ENCODE measurements at places on chromosomes 3 and 15.

DNA sequence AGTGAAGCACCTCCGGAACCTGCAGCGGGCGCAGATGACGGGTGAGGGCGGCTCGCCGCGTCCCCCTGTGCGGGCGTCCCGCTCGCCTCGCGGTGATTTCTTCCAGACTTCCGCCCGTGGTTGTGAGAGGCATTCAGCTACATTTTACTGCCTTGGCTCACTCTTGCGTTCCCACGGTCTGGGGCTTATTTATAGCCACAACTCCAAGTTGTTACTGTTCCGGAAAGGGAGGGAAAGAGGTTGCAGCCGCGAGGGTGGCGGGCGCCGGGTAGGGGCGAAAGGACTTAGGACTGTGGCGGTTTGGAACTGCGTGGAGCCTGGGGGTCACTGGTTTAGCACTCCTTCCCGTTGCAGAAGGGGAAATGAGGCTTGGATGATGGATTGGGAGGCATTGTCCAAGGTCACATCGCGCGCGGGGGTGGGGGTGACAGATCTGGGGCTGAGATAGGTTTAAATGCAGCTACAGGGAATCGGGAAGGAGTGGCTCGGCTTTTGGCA is 1.1 kb downstream of the HES1 start:
- DNase-seq = peak; percentile 61

DNA sequence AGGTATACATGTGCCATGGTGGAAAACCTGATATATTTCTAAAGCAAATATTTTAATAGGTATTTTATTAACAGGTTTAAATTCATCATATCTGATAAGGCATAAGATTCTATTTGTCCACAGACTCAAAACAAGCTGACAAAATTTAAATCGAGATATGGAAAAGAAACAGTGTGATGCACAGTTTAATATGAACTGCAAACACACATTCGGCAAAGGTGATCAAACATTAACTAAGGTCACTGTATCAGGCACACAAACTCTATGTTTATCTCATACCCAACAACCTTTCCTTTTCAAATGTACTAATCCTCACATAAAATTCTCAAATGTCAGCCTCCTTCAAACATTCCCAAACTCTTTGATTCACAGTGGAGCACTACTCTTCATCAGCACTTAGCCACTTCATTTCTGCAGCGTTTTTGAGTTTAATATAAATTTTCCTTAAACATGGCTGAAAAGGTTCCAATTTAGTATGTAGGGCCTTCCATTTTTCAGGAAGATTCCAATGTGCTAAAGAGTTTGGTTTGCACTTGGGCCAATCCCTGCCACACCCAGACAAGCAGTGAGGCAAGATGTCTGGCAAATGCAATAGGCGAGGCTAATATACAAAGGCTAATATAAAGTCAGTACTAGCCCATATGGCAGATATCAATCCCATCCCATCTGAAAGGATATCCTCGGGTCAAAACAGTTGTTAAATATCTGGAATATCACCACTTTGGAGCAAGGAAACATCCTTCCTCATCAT is 84.6 kb downstream of the GBE1 start:
- no peak for DNase-seq

GRCh38 chr15:62895905-62896316 is 146.6 kb upstream of the TPM1 start:
- no peak for DNase-seq

GRCh38 chr15:51888593-51889195 is 59.2 kb downstream of the TMOD3 start:
- DNase-seq = no peak

DNA sequence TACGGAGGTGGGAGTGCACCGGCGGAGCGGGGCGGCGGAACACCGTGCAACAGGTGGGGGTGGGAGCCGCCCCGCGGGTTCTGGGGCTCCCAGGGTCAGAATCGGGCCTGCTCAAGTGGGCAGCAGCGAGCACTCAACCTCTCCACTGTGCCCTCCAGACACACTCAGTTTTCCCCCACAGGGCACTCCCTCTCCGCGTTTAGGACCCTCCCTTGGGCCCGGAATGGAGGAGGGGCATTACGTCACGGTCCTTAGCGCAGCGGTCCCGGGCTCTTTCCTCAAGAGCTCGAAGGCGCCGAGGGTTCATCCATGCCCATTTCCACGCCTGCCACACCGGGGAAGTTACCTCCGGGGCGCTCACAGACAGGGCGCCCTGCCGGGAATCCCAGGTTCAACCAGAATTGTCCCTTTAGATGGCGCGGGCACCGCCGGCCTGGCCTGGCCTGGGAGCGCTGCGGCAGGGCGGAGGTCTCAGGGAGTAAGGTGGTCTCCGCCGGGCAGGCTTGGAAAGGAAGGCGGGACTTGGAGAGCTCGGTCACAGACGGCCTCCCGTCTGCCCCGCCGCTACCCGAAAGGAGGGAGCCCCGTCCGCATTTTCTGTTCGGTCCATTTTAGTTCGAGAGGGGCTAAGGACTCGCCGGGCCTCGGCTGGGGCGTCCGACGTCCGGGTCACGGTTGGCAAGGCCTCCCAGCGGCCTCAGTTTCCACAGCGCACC is 5.1 kb downstream of the RNU6-1 start:
- no peak for DNase-seq

GRCh38 chr3:125191730-125192129 is 20.8 kb downstream of the SLC12A8 start:
- DNase-seq = no peak

GRCh38 chr15:57551715-57552677 is 39.7 kb upstream of the MYZAP start:
- DNase-seq = no peak

DNA sequence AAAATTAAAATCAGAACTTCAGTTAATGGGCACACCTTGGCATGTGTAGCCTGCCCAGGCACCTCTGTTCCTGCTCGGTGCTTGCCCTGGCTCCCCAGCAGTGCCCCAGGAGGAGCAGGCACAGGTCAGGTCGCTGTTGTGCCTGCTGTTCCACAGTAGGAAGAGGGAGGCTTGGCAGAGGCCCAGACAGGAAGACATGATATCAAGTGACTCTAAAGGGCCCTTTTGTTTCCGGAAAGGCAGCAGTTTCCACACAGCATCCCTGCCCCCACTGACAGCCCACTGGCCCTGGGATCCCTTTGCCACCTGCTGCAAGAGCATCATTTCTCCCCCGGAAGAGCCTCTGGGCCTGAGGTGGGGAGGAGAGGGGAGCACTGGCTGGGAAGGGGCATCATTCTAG is 40.5 kb upstream of the HES1 start:
- peak; percentile 50 for DNase-seq

DNA sequence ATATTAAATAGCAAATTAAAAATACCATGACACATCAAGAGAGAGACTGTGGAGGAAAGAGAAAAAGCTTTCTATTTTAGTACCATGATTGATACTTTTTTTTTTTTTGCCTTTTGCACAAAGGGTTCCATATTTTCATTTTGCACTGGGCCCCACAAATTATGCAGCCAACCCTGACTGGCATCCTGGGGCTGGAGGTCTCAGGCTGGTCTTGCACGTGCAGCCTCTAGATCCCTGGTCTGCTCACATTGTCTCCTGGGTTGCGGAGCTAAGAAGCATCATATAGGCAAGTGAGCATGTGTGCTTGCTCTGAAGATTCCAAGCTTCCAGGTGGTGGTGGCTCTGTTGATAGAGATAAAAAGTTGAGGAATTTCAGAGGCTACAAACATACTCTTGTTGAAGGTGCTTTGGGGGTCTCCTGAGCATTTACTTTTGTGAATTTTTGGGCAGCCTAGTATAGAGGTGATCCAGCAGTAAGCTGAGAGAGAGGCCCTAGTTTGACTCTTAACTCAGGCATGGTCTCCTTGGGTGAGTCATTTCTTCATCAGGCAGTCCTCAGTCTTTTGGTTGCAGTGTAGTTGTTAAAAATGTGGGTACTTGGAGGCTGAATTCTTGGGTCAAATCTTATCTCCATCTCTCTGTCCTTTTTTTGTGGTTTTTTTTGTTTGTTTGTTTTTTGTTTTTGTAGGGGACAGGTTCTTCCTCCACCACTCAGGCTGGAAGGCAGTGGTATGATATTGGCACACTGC is 31.3 kb downstream of the SMAD3 start:
- no peak for DNase-seq

DNA sequence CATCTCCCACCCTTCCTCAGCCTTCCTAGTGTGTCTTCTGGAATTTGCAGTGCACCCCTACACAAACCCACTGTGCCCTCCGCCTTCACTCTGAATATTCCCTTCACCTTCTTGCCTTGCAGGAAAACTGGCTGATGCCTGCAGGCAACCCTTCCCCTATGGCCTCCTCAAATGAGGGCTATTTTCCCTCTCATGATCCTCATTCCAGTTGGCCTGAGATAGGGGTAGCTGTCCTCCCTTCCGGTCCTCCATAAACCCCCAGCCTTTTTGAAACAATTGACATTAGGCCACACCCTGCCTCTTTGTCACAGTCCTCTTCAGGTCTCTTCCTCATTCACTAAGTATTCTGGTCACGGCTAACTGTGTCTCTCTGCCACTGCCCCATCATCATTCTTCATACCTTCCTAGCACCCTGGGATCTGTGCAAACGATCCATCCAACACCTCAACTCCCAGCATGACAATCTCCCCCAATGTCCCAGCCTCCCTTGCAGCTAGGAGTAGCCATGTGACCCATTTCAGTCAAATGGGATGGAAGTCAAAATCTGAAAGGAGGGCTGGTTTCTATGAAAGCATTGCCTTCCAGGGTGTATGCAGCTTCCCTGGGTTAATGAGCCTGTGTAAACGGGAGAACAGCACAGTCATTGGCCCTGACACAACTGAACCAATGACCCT is 8.5 kb upstream of the TICRR start:
- DNase-seq = no peak

GRCh38 chr15:78422571-78423340 is 15.3 kb upstream of the IREB2 start:
- DNase-seq = peak; percentile 65

DNA sequence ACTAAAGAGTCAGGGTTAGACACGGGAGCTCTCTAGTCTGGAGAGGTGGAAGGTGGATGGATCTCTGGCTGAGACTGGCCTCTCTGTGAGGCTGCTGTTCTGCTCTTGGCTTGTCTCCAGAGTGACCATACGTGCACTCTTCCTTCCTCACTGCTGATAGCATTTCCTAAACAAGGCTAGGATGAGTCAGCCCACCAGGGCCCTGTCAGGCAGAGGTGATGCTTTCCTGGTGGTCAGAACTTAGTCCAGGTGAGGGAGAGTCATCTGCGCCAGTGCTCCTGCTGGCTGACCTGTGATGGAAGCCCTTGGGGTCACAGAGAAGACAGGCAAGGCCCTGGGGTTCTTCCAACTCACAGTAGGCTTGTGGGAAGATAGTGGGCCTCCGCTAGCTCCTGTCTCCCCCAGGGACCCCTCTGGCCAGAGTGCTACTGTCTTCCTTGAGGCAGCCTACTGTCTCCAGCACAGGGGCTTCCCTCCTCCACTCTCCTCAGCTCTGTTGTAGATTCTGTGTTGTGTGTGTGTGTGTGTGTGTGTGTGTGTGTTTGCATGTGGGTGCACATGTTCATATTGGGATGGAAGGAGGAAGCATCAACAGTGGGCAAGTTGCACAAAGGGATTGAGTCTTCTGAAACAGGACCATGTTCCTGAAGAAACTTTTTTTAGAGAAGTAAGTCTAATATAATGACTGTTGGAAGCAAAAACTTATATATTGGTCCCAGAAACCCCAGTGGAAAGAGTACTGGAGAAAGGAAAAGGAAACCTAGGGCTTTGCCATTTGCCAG is 16.5 kb downstream of the ALPK3 start:
- no peak for DNase-seq

- no peak for DNase-seq
Observed at GRCh38 chr3:164514576-164514975, 563.7 kb downstream of the SI start.

DNA sequence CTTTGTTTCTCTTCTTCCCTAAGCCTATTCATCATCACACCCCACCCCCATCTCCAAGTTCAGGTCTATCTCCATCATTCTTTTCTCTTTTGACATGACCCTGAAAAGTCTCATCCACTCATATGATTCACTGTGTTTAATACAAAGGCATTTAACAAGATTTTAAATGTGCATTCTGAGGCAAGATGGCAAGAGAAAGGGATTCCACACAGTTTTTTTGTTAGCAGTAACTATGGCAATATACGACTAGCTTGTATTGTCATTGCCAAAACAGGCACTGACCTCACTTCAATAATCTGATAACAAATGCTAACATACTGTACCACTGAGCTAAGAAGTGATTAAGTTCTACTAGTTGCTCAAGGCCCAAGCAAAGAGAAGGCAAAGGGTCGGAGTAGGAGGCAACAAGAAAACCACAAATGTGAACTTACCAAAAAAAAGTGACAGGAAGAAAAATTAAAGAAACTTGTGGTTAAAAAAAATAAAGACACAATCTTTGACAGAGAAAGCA is 53.2 kb downstream of the FBN1 start:
- peak; percentile 4 for DNase-seq

GRCh38 chr3:143784446-143784845 is 63.8 kb downstream of the SLC9A9 start:
- DNase-seq = no peak

DNA sequence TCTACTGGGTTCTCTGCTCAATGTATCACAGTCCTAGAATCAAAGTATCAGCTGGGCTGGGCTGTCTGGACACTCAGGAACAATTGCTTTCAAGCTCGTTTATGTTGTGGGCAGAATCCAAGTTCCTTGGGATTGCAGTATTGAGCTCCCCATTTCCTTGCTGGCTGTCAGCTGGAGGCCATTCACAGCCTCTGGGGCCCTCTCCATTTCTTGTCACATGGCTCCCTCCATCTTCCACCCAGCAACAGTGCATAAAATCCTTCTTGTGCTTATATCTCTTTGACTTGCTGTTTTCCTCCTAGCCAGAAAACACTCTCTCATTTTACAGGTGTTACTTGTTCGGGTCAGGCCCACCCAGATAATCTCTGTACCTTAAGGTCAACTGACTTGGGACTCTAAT is 363.5 kb downstream of the IGSF11 start:
- DNase-seq = no peak

DNA sequence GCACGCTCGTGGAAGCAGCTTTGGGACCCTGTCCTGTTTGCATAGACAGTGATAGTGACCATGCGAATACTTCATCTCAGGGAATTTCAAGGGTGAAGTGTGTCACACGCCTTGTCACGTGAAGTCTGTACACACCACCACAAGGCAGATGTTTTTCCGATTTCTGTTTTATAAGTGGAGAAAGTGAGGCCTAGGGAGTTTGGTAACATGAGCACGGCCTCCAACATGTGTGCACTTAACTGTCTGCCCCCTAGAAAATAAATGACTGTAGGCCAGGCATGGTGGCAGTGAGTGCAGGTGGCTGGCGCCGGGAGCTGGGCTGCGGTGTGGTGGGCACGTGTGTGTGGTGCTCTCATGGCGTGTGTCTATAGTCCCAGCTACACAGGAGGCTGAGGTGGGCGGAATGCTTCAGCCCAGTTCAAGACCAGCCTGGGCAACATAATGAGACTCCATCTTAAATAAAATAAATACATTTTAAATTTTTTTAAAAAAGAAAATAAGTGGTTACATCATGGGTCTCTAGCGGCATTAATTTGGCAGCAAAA is 42.0 kb downstream of the WHAMM start:
- no peak for DNase-seq

All from GDM1 (cell line).